ENCODE measurements at places on chromosomes 1 and 21. TPM values are rescaled to one million over a fixed set of nuclear protein-coding genes. Genes with fewer than 3 reads are reported as not detected.

The OR2L8 gene
- total RNA-seq = not detected

The NIPAL3 gene
- 19.3 TPM for total RNA-seq

The SAMD13 gene
- 4.5 TPM for total RNA-seq

The TSACC gene
- total RNA-seq = not detected

The A3GALT2 gene
- total RNA-seq = 0.58 TPM

The URB2 gene
- 13.1 TPM for total RNA-seq

Data from mesothelial cell of epicardium (in vitro differentiated cells).